ENCODE measurements at places on chromosomes 16 and 17. TPM values are rescaled to one million over a fixed set of nuclear protein-coding genes. Genes with fewer than 3 reads are reported as not detected.

Gene NPW
- total RNA-seq, result not detected

Gene CLDN7
- total RNA-seq, result 1,162 TPM

DNA sequence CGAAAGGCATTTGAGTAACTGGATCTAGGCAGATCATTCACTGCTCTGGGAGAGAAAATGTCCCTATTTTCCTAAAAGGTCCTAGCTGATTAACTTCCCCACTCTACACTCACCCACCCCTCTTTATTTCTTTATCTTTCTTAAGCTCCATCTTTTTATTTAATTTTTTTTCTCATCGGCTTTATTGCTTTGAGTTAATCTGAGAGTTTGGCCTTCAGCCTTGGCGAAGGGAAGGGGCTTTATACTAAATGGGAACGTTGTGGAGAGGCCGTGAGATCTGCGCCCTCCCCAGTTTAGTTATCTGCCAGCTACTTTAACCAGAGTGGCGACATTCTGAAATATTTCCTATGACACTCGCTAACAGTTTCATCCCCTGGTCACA is 882 bp upstream of the TOX3 start:
- peak overlapping the region; percentile 70 for H3K4me3 ChIP-seq
- H3K27ac ChIP-seq, result peak overlapping the region; percentile 92
- no peak for DNase-seq
- H3K36me3 ChIP-seq, result no peaks in the 10 kb centered on the region
- no peaks in the 10 kb centered on the region for H3K4me1 ChIP-seq

DNA sequence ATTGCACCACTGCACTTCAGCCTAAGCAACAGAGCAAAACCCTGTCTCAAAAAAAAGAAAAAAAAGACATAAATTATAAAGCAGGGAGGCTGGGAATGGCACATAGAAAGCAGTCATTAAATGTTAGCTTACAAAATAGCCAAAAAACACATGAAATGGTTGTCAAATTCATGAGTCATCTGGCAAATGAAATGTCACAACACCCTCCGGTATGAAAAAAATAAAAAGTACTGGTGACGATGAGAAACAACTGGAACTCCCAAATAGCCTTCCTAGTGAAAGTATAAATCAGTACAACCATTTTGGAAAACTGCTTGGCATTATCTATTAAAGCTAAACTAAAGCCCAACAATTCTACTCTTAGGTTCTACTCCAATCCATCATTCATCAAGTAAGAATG is 3.5 kb upstream of the KATNB1 start:
- no peak for DNase-seq
- peaks cover 15% of the 10 kb centered on the region for H3K4me1 ChIP-seq
- no peaks in the 10 kb centered on the region for H3K36me3 ChIP-seq
- no peaks in the 10 kb centered on the region for H3K27me3 ChIP-seq

GRCh38 chr17:20085283-20085845 is 76.2 kb downstream of the SPECC1 start:
- H3K27me3 ChIP-seq, result no peaks in the 10 kb centered on the region
- H3K27ac ChIP-seq, result no peak overlapping the region
- H3K4me1 ChIP-seq, result no peaks in the 10 kb centered on the region
- no peaks in the 10 kb centered on the region for H3K36me3 ChIP-seq
- no peak for DNase-seq

GRCh38 chr16:9151074-9151473 is 59.6 kb downstream of the HAPSTR1 start:
- H3K4me1 ChIP-seq, result no peaks in the 10 kb centered on the region
- peaks cover 7% of the 10 kb centered on the region for H3K27me3 ChIP-seq
- H3K27ac ChIP-seq, result no peak overlapping the region
- no peaks in the 10 kb centered on the region for H3K36me3 ChIP-seq
- DNase-seq, result no peak

DNA sequence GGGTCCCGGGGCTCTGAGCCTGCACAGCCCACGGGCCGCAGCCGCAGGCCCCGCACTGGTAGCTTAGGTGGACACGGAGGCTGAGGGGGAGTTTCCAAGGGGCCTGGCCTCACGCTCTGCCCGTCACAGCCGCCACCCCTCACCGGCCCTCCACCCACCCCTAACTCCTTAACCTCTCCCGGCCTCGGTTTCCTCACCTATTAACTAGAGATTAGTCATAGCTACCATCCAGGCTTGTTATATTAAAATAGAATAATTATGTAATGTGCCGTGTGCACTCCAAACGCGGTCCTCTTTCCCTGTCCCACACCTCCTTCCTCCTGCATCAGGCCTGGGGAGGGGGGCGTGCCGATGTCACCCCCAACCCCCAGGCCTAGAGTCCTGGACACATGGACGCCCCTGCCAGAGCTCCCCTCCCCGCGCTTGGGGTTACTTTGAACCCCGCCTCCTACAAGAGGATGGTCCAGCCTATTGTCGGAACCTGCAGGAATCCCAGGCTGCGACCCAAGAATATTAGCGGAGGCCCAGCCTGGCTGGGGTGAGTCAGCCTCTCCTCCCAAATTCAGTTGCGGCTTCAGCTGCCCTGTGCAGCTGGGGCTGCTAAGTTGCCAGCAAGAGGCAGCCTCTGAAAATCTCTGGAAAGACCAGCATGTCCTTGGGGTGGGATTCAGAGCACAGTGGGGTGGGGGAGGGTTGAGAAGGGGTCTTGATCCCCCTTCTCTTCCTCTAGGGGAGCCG is 17.3 kb downstream of the SOCS3 start:
- no peak for DNase-seq
- H3K4me3 ChIP-seq, result peak overlapping the region; percentile 5
- H3K27ac ChIP-seq, result peak overlapping the region; percentile 95
- no peaks in the 10 kb centered on the region for H3K36me3 ChIP-seq
- peaks cover 25% of the 10 kb centered on the region for H3K4me1 ChIP-seq

GRCh38 chr17:40953881-40954280 is 12.9 kb downstream of the KRT39 start:
- DNase-seq, result no peak
- peaks cover 7% of the 10 kb centered on the region for H3K27me3 ChIP-seq
- peaks cover 5% of the 10 kb centered on the region for H3K4me1 ChIP-seq
- H3K27ac ChIP-seq, result no peak overlapping the region
- no peaks in the 10 kb centered on the region for H3K36me3 ChIP-seq
- no peak overlapping the region for H3K4me3 ChIP-seq

DNA sequence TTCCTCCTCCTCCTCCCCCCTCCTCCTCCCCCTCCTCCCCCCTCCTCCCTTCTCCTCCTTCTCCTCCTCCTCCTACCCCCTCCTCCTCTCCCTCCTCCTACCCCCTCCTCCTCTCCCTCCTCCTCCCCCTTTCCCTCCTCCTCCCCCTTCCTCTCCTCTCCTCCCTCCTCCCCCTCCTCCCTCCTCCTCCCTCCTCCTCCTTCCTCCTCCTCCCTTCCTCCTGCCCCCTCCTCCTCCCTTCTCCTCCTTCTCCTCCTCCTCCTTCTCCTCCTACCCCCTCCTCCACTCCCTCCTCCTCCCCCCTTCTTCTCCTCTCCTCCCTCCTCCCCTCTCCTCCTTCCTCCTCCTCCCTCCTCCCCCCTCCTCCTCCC is 6.6 kb upstream of the PDP2 start:
- H3K36me3 ChIP-seq, result no peaks in the 10 kb centered on the region
- peaks cover 41% of the 10 kb centered on the region for H3K4me1 ChIP-seq
- DNase-seq, result no peak
- H3K27me3 ChIP-seq, result no peaks in the 10 kb centered on the region
- H3K4me3 ChIP-seq, result no peak overlapping the region

- DNase-seq, result no peak
- no peaks in the 10 kb centered on the region for H3K4me1 ChIP-seq
- H3K4me3 ChIP-seq, result no peak overlapping the region
- H3K27ac ChIP-seq, result no peak overlapping the region
- no peaks in the 10 kb centered on the region for H3K27me3 ChIP-seq
Observed at GRCh38 chr17:81127526-81128177, 37.7 kb upstream of the PVALEF start.
